Occipital lobe (tissue), 3 donors: ENCODE measurements at places on chromosomes 5 and 9.

- DNase-seq, result no peak
Observed at GRCh38 chr5:173907686-173908371, 19.7 kb downstream of the CPEB4 start.

DNA sequence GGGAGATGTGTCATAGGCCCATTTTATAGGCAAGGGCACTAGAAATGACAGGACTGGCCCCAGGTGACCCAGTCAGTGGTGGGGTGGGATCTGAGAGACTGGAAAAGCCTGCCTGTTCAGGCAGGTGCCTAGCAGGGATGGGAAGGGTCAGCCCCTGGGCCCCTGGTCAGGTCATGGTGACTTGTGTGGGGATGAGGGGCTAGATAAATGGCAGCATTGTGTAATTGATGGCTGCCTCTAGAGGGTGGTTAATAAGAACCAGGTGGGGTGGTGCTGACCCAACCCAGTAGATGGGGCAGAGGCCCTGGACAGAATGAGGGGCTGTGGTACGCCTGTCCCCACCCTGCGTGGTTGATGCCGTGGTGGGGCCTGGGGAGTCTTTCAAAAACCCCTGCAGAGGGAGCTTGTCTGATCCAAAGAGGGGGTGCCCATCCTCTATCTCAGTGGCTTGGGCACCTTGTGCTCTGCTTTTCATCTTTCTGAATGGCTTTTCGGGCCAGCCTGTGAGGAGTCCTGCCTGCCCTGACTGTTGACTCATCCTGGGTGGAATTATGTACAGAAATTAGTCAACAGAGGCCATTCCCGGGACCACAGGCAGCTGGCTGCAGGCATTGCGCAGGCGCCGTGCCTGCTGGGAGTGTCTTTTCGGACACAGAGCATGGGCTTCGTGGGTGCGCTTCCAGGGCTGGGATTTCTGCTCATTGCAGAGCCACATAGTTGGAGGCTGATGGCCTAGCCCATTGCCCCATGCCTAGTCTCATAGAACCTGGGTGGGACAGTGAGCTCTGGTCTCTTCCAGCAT lies 93.6 kb upstream of the PITX1 start:
- no peak for DNase-seq

GRCh38 chr9:136249877-136250559 lies 4.4 kb upstream of the QSOX2 start:
- DNase-seq, result no peak

DNA sequence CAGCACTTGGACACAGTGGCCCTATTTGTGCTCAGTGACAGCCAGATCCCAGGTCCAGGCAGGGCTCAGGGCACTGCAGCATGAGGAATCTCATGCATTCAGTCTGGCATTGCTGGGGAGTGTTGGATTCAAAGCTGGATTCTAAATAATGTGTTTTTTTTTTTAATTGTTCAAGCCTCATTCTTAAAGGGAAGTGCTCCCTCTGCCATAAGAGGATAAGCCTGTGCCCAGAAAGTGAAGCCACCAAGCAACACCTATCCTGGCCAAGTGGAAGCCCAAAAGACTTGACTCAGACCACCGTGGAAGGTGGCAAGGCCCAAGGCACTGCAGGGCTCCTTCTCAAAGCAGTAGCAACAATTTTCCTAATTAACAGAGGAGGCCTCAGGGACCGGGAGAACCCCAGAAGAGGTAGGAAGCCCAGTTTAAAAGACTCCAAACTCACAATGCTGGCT lies 135.6 kb downstream of the ACTL7B start:
- no peak for DNase-seq

DNA sequence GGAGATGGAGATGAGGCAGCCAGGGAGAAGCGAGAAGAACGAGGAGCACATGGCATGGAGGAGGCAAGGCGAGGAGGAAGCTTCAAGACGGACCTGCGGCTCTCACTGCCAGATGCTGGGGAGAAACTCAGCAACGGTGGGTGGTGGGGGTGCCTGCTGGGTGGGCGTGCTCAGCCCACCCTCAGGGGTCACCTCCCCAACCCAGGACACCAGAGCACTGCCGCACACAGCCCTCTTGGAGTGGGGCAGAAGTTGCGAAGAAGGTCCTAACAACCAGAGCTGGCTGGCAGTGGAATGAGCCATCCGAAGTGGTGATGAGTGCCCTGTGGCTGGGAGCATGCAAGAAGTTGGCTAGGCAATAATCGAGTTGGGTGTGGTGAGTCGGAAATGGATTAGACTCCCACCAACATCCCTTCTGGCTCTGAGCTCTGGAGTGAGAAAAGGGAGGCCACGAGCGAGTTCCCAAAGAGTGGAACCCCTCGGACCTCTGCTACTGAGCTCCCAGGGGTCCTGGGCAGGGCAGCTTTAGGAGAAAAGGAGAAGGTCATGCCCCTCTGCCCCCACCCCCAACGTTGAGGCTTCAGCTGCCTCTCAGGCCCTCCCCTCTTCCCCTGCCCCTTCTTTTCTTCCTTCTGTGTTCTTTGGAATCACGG lies 212.7 kb upstream of the MVB12B start:
- DNase-seq, result no peak

DNA sequence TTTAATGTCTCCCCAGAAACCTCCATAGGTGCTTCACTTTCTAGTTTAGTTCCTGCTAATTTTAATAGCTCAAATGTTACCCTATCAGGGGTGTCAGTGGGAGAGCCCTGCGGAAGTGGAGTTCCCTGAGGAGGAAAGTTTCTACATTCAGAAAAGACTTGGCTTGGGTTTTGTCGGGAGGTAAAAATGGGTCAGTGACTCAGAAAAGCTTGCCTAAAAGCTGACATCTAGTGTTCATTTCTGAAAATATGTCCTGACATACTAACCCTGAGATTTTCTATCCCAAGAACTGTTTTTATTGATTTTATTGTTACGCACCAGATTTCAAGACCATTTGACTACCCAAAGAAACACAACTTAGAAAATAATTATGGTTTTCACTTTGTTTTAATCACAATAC lies 40.9 kb upstream of the GLDC start:
- no peak for DNase-seq

DNA sequence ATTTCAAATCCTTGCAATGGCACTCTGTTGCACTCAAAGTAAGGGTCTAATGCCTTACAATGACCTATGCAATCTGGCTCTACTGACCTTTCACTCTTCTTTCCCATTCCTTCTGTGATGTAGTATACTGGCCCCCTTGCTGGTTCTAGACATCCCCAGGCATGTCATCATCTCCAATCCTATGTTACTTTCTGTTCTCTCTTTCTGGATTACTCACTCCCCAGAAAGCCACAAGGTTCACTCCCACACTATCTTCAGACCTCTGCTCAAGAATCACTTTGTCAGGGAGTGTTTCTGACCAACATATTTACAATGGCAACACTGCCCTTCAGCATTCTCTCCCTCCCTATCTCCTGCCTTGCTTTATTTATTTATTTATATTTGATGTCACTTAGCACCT lies 802.2 kb upstream of the WWC1 start:
- DNase-seq, result no peak

DNA sequence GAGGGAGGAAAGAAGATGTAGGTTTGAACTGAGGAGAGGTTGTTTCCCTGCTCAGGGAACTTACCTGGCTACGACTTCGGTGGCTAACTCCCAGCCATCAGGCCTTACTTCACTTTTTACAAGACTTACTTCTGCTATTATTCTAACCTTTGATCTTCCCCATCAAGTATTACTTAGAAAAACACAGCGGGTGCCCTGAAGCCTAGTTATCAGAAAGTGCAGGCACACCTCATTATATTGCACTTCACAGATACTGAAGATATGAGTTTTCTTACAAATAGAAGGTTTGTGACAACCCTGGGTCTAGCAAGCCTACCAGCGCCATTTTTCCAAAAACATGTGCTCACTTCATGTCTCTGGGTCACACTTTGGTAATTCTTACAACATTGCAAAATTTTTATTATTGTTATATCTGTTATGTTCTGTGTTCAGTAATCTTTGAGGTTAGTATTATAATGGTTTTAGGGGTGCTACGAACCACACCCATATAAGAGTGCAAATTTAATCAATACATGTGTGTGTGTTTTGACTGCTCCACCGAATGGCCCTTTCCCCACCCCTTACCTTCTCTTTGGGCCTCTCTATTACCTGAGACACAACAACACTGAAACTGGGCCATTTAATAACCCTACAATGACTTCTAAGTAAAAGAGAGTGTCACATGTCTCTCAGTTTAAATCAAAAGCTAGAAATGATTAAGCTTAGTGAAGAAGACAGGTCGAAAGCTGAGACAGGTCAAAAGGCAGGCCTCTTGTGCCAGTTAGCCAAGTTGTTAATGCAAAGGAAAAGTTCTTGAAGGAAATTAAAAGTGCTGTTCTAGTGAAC lies 2102.7 kb upstream of the WWC1 start:
- DNase-seq, result no peak

DNA sequence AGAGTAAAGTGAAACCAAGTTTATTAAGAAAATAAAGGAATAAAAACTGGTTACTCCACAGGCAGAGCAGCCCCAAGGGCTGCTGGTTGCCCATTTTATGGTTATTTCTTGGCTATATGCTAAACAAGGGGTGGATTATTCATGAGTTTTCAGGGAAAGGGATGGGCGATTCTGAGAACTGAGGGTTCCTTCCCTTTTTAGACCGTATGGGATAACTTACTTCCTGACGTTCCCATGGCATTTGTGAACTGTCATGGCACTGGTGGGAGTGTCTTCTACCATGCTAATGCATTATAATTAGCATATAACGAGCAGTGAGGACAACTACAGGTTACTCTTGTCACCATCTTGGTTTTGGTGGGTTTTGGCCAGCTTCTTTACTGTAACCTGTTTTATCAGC lies 323.9 kb upstream of the PTGER4 start:
- no peak for DNase-seq

DNA sequence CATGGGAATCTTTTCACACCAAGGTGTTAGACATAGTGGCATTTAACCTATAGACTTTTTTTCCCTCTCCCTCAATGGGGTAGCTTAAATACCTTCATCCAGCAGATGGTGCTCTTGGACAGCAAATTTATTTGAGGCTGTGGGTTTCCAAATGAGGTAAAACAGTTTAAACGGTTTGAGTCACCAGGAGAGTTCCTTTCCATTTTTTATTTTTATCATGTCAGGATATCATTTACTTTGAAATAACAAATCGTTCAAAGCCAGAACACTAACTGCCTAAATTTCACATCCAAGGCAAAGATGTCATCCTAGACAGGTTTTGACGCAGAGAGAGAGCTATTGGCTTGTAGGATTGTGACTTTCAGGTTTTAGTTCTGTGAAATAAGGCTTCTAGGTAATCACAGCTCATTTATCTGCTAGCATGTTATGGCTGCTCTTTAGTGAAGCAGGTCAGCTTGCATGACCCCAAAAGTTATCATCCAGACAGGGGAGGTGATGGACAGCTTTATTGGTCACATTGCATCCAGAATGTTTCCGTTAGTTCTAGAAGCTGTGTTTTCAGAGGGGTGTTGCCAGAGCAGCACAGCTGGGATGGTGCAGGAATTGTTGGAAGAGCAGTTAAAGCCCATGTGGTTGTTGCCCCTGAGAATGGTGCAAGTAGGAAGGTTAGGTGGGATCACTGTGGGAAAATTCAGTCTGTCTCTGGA lies 69.8 kb downstream of the KDM4C start:
- no peak for DNase-seq
